ENCODE measurements at places on chromosomes 13 and 19. TPM values are rescaled to one million over a fixed set of nuclear protein-coding genes. Genes with fewer than 3 reads are reported as not detected.

B3GNT3 gene
- total RNA-seq: 8.8 TPM

RNF225 gene
- total RNA-seq: 0.42 TPM

DNA sequence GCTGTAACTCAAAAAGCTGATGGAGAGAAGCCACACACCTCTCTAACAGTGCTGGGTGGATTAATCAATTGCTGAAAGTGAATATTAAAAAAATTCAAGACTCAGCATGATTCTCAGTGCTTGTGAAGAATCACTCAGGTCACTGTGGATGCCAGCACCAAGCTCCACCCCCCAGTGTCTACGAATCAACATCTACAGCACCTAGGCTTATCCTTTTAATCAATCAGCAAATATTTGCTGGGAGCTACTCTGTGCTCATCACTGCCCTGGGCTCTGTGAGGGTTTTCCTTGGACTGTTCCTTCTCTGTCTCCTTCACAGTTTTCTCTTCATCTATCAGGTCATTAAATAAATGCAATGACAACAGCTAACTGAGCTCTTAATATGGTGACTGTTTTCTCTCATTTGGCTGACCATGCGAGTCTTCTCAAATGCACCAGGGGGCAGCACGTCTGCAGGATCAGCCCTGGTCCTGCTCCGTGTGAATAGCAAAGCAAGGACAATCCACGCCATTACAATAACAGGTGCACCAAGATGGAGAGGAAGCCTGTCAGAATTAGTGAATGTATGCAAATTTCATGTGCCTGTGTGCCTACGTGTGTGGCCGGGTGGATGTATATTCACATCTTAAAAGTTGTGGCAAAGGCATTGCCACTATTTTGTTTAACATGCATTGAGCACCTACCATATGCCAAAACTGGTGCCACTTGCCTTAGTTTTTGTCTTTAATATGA is 14.6 kb upstream of the C13orf42 start:
- DNase-seq: peak; percentile 22

OR7A5 gene
- not detected for total RNA-seq

DNA sequence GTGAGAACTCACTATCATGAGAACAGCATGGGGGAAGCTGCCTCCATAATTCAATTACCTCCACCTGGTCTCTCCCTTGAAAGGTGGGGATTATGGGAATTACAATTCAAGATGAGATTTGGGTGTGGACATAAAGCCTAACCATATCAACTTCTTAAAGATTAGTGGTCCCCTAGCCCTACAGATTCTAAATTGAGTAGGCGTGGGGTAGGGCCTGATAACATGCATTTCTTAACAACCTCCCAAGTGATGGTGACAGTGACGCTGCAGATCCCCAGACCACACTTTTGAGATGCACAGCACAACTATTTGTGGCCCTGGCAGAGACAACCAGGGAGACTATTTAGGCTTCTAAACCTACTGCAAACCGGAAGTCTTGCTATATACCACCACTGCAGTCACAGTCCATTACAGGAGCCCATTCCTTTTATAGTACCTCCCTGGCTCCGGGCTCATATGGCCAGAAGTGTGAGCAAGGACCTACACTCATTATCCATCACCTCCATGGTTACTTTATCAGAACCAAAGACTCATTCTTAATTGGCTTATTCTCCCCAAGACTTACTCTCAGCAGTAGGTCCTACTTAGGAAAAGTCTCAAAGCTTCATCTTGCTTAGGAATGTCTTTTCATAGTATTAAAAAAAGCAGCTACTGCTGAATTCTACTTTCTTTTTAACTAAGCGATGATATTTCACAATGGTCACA is 2.1 kb upstream of the DPY19L3 start:
- no peak for DNase-seq

Data from mammary epithelial cell (primary cell).